ENCODE measurements at places on chromosomes 4 and X.

- no peak for DNase-seq
These were observed 48.3 kb downstream of the CPZ start for GRCh38 chr4:8640816-8641215.

DNA sequence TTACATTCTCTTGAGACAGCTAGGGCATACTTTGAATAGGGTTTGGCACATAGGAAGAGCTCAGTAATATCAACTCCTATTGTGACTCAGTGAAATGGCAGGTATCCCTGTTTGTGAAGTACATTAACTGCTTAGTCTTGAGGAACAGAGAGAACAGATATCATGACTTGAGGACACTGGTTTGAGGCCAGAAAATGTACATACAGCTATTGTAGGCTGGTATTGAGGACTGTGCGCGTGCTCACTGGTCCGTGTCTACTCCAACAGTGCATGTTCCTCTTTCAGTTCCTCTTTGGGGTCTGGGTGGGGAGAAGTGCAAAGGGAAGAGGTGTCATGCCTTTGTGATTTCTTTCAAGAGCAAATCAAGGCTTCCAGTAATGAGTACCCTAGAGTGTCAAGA is 34.6 kb upstream of the TBC1D9 start:
- DNase-seq: no peak

DNA sequence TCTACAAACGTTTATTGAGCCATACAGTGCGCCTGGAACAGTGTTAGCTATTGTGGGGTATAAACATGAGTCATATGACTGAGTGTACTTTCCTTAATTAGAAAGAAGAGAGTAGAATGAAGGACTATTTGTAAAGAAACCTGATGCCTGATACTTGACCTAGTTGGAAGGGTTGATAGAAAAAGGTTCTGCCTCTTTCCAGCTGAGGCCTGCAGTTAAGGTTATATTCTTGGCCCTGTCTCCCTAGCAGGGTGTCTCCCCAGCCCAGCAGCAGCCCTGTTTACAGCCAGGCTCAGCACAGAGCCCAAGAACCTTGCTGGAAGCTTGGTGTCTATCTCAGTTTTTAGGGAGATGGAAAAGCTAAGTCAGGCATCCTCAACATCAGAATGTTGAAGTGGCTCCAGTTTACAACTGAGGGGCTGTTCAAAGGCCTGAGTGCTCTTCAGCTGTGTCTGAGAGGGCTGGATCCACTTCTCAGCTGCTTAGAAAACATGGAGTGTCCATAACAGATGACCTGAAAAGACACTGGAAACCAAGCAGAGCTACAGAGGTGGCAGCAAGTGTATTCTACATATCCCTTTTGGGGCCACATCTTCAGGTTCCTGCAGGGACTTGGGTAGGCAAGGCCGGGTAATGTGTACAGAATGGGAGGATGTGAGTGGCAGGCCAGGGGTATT is 21.6 kb downstream of the NYX start:
- DNase-seq: no peak

DNA sequence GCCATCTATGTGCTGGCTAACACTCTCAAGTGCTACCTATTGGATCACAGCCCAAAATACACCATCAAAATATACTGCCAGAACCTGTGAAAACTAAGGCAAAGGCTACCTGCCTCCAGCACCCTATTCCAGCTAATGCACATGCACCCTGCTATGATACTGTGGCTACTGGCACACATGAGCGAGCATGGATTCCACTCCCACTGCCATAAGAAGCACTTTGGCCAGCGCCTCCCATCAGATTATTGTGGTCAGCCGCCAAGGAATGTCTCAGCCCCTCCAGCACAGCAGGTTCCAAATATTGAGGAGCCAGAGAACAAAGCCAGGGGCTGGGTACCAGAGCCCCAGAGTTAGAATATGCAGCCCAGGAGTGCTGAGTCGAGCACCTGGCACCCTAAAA is 32.5 kb upstream of the TMPRSS11F start:
- DNase-seq: no peak

- DNase-seq: no peak
These were observed 240.6 kb upstream of the NOCT start for GRCh38 chr4:138774940-138775339.

- no peak for DNase-seq
These were observed 21.3 kb upstream of the ADRA2C start for GRCh38 chr4:3744901-3745300.

DNA sequence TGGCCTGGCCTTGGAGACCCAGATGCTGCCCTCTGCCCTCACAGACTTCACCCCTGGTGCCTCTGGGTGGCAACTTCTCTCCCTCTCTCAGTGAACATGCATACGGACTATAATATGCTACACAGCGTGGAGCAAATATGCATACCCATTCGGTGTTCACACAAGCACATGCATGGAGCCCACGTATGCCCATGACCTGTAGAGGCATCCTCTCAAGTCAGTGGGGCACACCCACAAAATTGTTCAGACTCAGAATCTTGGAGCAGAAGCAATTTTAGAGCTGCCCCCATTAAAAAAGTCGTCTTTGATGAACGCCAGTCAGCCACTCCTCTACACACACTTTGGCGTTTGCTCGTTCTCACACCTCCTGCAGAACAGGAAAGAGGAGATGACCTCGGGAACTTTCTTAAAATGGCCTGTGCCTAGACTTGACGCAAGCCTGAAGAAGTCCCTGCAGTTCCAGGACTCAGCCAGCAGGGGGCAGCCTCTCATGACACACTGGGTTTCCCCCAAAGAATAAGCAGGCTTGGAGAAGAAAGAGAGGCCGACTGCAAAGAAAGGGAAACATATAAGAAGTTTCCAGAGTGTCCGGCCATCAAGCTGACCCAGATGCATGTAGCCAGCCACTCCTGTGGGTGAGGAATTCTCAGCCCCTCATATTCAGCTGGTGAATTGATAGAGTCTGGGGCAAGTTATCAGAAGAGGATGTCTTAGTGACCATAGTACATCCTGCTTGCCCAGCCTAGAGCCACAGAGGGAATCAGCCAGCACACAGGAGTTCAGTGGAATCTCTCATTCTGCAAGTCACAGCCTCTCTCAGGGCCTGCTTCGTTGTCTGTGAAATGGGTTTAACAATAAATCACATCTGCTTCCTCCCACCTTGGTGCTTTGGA is 17.3 kb downstream of the APLN start:
- DNase-seq: peak; percentile 43

- DNase-seq: no peak
These were observed 33.6 kb downstream of the PTTG2 start for GRCh38 chr4:37993806-37994205.

GRCh38 chr4:113730467-113731216 is 30.9 kb downstream of the CAMK2D start:
- no peak for DNase-seq

- no peak for DNase-seq
These were observed 754.8 kb downstream of the RAB28 start for GRCh38 chr4:12729384-12729783.

DNA sequence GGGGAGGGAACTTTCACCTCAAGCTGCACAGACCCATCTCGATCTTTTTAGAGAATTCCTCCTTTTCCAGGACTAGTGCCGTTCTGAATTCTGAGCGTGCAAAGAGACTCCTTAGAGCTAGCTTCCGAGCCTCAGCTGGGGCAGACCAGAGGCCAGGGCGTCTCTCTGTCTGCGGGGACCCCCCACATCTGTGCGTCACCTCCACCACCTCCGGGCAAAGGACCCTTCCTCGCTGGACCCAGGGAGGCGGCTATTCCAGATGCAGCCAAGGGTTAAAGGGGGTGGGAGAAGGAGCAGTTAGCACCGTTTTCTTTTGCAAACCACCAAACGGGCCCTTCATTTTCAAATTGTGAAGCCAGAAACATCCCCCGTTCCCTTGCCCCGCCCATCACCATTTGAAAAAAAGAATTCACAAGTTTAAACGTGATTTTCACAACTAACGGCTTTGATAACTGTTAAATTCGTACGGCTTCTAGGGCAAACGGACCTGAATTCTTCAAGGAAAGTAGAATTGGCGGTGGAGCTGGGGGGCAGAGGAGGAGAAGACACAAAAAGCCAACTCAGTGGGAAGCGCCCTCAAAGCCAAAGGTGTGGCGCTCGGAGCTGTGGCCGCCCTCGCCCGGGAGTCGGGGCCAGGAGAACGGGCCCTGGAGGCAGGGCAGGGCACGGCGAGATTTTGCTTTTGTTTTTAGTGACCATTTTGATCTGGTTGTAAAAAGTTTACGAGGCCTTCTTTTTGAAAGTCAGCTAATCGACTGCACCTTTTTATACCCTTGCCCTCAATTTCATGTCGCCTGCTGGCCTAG is 3.3 kb upstream of the PDGFRA start:
- no peak for DNase-seq

- DNase-seq: no peak
These were observed at the start of gene ANK2 for GRCh38 chr4:113049421-113050370. Gene ANK2 (plus strand): TSS chr4:113049653. CDS start chr4:113049729, 76 bp downstream.

GRCh38 chrX:1398431-1399340 is 6.8 kb upstream of the SLC25A6 start:
- DNase-seq: no peak

DNA sequence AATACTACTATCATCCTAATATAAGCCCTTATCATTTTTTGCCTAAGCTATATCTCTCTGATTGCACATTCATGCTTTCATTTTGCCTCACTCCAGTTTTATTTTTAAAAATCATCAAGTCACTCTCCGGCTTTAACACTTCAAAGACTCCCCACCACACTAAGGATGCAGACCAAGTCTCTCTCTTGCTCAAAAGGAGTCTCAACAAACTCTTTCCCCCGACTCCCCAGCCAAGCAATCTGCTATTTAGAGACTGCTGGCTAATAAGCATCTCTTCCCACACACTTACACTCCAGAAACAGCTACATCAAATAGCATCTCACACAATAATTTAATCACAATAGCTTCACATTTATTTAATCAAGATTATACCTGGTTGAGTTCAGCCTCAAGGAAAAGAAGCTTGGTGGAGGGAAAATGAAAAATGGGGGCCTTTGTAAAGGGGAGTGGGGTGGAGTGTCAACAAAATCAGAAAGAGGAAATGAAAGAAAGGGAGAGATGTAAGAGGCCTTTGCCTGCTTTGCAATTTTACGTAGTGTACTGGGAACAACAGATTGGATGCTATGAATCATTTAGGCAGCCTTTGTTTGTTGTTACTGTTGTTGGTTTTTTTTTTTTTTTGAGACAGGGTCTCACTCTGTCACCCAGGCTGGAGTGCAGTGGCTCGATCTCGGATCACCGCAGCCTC is 104.1 kb upstream of the MCF2 start:
- no peak for DNase-seq

GRCh38 chr4:46994007-46994405 is 625 bp upstream of the GABRA4 start:
- DNase-seq: no peak

- no peak for DNase-seq
These were observed 7.1 kb downstream of the RASL11B start for GRCh38 chr4:52869196-52869595.

DNA sequence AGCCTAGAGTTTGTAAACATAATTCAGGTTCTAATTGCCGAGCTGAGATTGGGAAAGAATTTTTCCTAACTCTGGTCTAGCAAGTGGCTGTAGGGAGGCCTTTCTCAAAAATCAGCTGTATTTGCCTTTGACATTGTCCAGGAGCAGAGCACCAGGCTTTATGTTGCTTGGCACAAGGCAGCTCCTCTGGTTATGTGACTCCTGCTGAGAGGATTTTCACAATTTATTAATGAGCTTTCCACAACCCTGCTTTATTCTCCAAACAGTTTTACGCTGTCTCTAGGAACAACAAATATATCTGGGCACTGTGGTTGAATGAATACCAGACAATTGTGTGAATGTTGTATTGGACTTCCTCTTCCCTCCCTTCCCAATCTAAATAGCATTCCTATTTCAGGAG is 14.9 kb downstream of the LSM6 start:
- no peak for DNase-seq

Measured in stimulated activated CD4-positive, alpha-beta T cell treated with anti-CD3 and anti-CD28 coated beads, TNF-alpha, amount 100 ng/mL, for 4 hours (primary cell).